ENCODE measurements at places on chromosomes 7 and 10. TPM values are rescaled to one million over a fixed set of nuclear protein-coding genes. Genes with fewer than 3 reads are reported as not detected.

The H2BK1 gene
- not detected for total RNA-seq

- DNase-seq: peak; percentile 30
These were observed 186.8 kb downstream of the USP6NL start for GRCh38 chr10:11424456-11425295.

The AOC1 gene
- 0.17 TPM for total RNA-seq

DNA sequence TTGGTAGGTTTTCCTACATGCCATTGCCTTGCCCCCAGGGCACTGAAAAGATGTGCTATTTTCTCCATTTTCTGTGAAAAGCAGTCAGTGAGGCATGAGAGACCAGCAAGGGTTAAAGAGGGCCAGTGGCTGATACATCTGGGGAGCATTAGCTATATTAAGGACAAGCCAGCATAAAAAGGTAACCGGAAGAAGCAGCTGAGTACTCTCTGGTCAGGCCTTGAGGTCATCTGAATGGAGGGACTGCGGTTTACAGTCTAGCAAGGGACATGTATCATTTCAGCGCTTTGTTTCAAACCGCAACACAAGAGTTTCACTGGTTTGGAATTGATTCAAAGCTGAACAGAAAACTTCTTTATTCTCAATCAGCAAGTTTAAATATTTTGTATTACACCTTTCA is 120.4 kb downstream of the EPDR1 start:
- DNase-seq: no peak

DNA sequence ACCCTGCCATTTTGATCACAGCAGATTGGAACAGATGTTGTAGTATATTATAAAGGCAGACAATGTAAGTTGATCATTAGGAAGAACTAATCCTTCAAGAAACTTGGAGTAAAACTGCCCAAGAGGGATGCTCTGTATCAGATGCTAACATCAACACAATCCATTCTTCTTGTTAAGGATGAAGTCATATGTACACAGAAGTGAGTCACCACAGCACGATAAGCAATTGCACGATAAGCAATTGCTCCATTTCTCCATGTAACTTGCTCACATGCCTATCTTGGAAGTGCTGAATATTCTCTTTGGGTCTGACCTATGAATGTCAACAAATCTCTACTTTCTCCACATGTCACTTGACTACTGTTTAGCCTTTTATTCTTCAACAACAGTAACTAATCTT is 41.5 kb upstream of the DMTF1 start:
- DNase-seq: peak; percentile 59

The BNIP3 gene
- total RNA-seq: 52.9 TPM

DNA sequence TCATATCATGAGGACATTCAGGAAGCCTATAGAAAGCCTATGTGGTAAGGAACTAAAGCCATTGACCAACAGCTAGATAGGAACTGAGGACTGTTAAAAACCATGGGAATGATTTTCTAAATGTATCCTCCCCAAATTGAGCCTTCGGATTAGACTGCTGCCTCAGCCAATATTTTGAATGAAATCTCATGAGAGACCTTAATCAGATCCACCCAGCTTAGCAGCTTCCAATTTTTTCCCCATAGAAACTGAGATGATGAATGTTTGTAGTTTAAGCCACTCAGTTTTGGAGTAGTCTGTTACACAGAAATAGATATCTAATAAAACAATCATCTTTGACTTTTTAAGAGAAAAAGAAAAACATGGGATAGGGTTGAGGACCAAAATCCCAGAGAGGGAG is 292.0 kb downstream of the HPSE2 start:
- no peak for DNase-seq

The IDE gene
- total RNA-seq: 31.7 TPM

The EZH2 gene
- total RNA-seq: 79.1 TPM

- no peak for DNase-seq
These were observed 41.7 kb upstream of the OCM start for GRCh38 chr7:5838761-5839500.

The SPOCK2 gene
- not detected for total RNA-seq

GRCh38 chr10:106942035-106942662 is 222.4 kb downstream of the SORCS1 start:
- DNase-seq: no peak

The AKR1C4 gene
- total RNA-seq: not detected

The PDZD7 gene
- total RNA-seq: 0.42 TPM

The SFRP4 gene
- 0.77 TPM for total RNA-seq

GRCh38 chr7:151540146-151540545 is 20.5 kb upstream of the RHEB start:
- DNase-seq: no peak

GRCh38 chr7:2209146-2209960 is 23.4 kb downstream of the MAD1L1 start:
- peak; percentile 58 for DNase-seq

The GPNMB gene
- total RNA-seq: 14.5 TPM

The GCK gene
- not detected for total RNA-seq

GRCh38 chr10:3889961-3890522 is 105.0 kb upstream of the KLF6 start:
- DNase-seq: peak; percentile 63

DNA sequence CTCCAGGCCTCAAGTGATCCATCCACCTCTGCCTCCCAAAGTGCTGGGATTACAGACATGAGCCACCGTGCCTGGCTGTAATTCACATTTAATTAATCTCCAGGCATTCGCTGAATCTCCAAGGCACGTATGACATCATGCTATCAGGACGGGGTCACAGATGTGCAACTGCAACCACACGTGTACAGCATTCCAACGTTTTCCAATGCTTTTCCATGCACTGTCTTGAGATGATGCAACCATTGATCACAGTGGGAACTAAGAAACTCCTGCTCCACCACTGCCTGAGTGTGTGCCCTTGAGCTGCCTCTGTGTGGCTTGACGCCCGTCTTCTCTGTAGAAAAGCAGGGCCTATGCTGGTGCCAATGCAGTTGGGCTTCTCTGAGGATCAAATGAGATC is 119.8 kb upstream of the LYZL2 start:
- no peak for DNase-seq

GRCh38 chr7:80060218-80060806 is 74.3 kb upstream of the GNAI1 start:
- DNase-seq: peak; percentile 13
